Neural crest cell (in vitro differentiated cells): ENCODE measurements at places on chromosomes 2 and 18.

GRCh38 chr2:70639841-70640436 is 86.3 kb upstream of the TGFA start:
- DNase-seq: no peak

- DNase-seq: no peak
Measured at GRCh38 chr18:476251-476664, 24.2 kb downstream of the COLEC12 start.

- no peak for DNase-seq
Measured at GRCh38 chr2:159832858-159833257, 34.9 kb upstream of the CD302 start.

DNA sequence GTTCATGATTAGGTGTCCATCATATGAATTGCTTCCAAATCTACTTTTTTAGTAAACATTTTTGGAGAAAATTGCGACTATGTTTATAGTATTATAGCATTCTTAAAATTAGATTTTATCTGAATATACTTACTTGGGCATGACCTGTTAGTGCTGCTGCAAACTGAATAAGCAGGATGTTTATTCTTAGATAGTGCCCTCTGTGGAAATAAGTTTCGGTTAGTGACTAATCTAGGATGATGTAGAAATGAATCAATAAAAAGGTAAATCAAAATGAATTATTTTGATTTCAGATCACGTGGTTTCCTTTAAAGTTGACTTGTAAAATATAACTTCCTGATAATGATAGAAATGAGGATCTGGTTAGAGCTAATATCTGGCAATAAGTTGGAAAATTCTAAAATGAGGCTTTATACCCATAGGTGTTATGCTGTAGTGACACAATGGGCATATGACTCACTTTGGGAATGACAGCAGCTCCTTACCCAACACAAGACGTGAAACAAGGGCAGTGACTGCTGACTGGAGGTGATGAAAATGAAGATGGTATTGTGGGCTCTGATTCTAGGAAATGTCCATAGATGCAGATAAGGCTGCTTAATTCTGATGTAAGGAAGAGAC is 165.8 kb upstream of the TCF4 start:
- no peak for DNase-seq
